Trophoblast cell (in vitro differentiated cells and primary cell): ENCODE measurements at places on chromosomes 4 and X.

GRCh38 chrX:86102341-86102740 lies 45.9 kb upstream of the DACH2 start:
- DNase-seq, result no peak
- no peaks in the 10 kb centered on the region for H3K27me3 ChIP-seq
- no peaks in the 10 kb centered on the region for H3K4me1 ChIP-seq
- no peak overlapping the region for H3K27ac ChIP-seq
- no peaks in the 10 kb centered on the region for H3K36me3 ChIP-seq
- no peak overlapping the region for H3K4me3 ChIP-seq

GRCh38 chrX:18707426-18708049 lies at the start of gene PPEF1:
Gene PPEF1 (plus strand): TSS chrX:18707645. CDS start chrX:18707781, 136 bp downstream.
- H3K4me3 ChIP-seq, result no peak within 1 kb of the TSS
- H3K4me1 ChIP-seq, result no peaks in the 10 kb centered on the region
- no peak within 1 kb of the TSS for H3K27ac ChIP-seq

DNA sequence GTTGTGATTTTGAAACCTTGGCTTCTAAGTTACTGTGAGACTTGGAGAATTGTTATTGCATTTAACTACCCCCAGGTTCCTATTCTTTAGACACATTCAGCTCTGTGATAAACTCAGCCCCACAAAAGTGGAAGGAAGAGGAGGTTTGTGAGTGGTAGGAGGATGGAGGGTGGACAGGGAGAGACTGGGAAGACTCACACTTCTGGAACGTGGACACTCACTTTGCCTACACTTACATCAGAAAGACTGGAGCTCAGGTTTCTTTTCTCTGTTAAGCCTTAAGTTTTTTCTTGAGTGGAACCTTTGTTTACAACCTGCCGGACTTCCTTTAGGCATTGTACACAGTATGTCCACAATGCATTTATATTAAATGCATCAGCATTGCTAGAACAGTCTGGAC lies 99.0 kb downstream of the AREG start:
- no peak overlapping the region for H3K27ac ChIP-seq
- H3K27me3 ChIP-seq, result no peaks in the 10 kb centered on the region
- H3K36me3 ChIP-seq, result no peaks in the 10 kb centered on the region
- DNase-seq, result peak; percentile 64
- H3K4me1 ChIP-seq, result no peaks in the 10 kb centered on the region

DNA sequence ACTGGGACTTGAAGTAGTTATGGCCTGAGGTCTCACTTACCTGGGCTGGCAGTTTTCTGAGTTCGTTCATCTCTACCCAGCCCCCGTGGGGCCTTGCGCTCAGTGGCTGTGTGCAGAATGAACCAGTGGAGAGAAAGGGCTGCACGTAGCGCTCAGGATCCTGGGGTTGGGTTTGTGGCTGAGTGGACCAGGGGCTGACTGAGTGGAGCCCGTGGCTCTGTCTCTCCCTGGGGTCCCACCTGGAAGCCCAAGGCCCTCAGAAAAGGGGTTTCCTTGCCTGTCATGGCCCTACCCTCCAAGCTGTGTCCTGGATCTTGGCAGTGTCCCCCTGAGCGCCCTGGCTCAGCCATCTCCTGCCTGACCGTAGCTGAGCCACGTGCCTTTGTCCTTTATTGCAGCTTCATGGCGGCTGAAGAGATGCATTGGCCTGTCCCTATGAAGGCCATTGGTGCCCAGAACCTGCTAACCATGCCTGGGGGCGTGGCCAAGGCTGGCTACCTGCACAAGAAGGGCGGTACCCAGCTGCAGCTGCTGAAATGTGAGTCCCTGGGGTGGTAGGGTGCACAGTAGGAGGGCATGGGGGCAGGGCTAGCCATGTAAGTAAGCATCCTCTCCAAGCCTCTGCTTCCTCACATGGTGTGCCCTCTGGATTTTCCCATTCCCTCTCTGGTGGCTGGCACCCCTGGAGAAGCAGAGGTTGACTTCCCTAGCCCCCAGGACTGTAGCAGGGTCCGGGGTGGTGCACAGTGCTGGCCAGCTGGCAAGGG lies 23.2 kb upstream of the ADD1 start:
- no peak overlapping the region for H3K4me3 ChIP-seq
- no peak for DNase-seq
- no peaks in the 10 kb centered on the region for H3K27me3 ChIP-seq
- H3K27ac ChIP-seq, result no peak overlapping the region

DNA sequence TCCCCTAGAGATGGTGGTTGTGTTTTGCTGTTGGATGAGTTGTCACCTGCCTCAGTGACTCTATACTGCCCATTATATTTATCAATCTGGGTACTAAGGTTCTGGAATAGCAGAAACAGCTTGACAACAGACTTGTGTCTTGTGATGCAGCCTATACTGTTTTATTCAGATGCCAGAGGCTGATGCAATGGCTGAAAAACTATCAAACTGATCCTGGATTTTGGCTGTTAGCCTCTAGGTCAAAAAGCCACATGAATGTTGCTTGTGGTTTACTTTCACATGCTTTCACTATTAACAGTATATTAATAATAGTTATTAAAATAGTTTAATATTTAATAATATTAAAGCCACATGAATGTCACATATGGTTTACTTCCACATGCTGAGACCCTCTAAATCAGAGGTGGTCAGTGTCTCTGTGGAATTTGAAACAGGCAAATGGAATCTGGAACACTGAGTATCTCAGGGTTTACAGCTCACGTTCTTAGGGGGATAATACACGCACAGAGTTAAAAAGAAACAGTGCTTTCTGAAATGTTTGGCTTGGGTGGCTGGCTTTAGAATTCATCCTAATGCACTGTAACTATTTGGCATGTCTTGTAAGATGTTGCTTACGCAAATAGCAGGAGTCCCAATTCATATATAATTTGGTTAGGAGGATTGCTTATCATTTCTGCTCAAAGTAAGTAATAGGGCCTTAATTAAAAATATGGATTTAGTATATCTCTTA lies 82.5 kb upstream of the LCORL start:
- H3K4me3 ChIP-seq, result no peak overlapping the region
- no peaks in the 10 kb centered on the region for H3K27me3 ChIP-seq
- H3K36me3 ChIP-seq, result no peaks in the 10 kb centered on the region
- no peak overlapping the region for H3K27ac ChIP-seq
- no peaks in the 10 kb centered on the region for H3K4me1 ChIP-seq

DNA sequence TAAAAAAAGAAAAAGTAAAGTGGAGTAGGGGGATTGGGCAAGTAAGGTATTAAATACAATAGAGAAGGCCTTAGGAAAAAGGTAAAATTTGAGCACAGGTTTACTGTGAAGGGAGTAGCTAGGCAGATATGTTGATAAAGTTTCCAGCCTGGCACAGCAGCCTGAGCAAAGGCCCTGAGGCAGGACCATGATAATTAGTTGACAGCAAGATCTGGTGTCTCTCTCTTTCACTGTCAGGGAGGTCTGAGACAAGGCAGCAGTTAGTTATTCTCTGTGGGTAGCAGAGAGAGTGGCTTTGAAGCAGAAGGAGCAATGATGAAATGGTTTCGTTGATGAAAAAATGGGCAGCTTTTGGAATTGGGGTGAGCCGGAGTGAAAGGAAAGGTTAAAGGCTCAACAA lies 119.5 kb downstream of the KDR start:
- H3K36me3 ChIP-seq, result no peaks in the 10 kb centered on the region
- no peak for DNase-seq
- no peak overlapping the region for H3K27ac ChIP-seq
- H3K4me1 ChIP-seq, result no peaks in the 10 kb centered on the region

GRCh38 chr4:41070516-41071281 lies 143.6 kb downstream of the APBB2 start:
- no peaks in the 10 kb centered on the region for H3K27me3 ChIP-seq
- H3K36me3 ChIP-seq, result no peaks in the 10 kb centered on the region
- peaks cover 8% of the 10 kb centered on the region for H3K4me1 ChIP-seq
- no peak for DNase-seq

DNA sequence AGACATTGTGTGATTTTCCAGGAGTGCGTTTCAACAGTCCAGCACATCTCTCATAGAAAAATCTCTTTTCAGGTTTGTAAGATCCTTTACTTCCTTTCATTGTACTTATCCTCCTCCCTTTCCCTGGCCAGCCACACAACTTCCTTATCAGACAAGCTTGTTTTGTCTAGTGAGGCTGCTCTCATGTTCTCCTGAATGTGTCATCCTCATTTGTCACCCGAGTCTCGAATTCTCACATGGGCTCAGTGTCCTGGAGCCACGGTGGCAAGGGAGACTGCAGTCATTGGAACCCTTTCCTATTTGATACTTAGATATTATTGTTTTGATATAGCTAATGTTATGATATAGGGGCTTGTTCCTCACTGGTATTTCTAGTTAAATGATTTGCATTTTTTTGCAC lies 16.9 kb downstream of the SYNPO2 start:
- H3K27ac ChIP-seq, result no peak overlapping the region
- H3K36me3 ChIP-seq, result no peaks in the 10 kb centered on the region
- H3K4me1 ChIP-seq, result no peaks in the 10 kb centered on the region

DNA sequence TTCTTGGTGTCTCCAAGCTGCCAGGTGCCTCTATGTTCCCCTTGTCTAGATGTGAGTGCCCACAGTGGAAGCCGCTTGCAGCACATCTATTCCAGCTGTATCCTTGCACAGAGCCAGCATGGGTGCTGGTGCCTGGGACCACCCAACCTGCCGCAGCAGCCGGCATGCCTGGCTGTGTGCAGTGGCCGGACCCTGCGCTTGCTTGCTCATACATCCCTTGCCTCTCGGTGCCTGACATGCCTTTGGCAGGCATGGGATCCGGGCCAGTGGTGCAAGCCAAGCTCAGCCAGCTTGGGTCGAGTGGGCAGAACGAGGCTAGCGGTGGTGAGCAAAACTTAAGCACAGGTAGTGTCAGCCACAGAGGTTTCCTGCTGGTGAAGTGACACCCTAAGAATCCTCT lies 355.1 kb downstream of the TLL1 start:
- no peaks in the 10 kb centered on the region for H3K27me3 ChIP-seq
- no peaks in the 10 kb centered on the region for H3K36me3 ChIP-seq
- H3K27ac ChIP-seq, result no peak overlapping the region

GRCh38 chrX:40102393-40103381 lies 4.9 kb upstream of the BCOR start:
- DNase-seq, result no peak
- no peak overlapping the region for H3K27ac ChIP-seq
- peaks cover 31% of the 10 kb centered on the region for H3K27me3 ChIP-seq
- H3K4me1 ChIP-seq, result peaks cover 16% of the 10 kb centered on the region

DNA sequence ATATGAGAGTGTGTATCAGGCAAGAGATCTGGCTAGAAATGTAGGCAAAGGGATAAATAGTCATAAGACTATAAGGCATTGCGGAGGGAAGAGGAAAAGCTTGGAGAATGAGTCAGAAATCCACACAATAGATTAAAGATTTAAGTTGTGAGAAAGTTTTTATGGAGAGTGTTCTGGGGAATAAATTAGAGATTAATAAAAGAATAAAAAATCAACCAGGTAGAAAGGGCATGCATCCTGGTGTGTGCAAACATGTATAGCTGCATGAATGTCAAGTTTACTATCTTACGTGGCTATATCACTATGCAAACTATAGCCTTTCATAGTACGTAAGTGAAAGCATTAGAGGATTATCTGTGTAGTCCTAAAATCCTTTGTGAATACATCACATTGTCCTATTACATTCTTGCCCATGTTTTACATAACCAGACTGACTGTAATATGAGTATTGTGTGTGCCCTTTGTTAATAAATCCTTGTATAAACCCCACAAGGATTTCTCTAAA lies 36.9 kb downstream of the SNCA start:
- H3K4me1 ChIP-seq, result no peaks in the 10 kb centered on the region
- no peaks in the 10 kb centered on the region for H3K36me3 ChIP-seq
- no peak for DNase-seq
- no peak overlapping the region for H3K4me3 ChIP-seq

DNA sequence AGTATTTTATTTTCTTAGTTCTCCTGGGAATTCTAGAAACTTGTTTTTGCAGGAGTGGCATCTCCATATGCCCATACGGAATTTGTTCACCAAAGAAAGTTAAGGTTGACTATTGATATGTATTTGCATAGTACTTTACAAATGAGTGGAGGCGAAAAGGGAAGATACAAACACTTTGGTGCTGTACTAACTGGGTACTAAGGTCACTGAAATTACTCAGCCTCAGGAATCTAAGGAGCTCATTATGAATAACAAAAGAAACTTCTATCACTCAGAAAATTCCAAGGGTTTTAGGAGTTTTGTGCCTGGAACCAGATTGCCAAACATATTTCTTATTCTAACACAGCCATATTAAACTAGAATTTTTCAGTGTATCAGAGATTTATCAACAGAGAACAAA lies 27.4 kb upstream of the TMPRSS11B start:
- no peak overlapping the region for H3K4me3 ChIP-seq
- no peaks in the 10 kb centered on the region for H3K4me1 ChIP-seq
- no peak overlapping the region for H3K27ac ChIP-seq
- no peaks in the 10 kb centered on the region for H3K36me3 ChIP-seq
- DNase-seq, result peak; percentile 33
- H3K27me3 ChIP-seq, result no peaks in the 10 kb centered on the region

- H3K27ac ChIP-seq, result no peak overlapping the region
- H3K27me3 ChIP-seq, result no peaks in the 10 kb centered on the region
- peak overlapping the region; percentile 84 for H3K4me3 ChIP-seq
- no peak for DNase-seq
- H3K36me3 ChIP-seq, result no peaks in the 10 kb centered on the region
Measured at GRCh38 chrX:149630681-149631233, 835 bp downstream of the TMEM185A start.

- H3K36me3 ChIP-seq, result no peaks in the 10 kb centered on the region
- H3K4me3 ChIP-seq, result no peak overlapping the region
- no peak for DNase-seq
- no peaks in the 10 kb centered on the region for H3K27me3 ChIP-seq
Measured at GRCh38 chrX:20789103-20789502, 522.4 kb upstream of the RPS6KA3 start.

DNA sequence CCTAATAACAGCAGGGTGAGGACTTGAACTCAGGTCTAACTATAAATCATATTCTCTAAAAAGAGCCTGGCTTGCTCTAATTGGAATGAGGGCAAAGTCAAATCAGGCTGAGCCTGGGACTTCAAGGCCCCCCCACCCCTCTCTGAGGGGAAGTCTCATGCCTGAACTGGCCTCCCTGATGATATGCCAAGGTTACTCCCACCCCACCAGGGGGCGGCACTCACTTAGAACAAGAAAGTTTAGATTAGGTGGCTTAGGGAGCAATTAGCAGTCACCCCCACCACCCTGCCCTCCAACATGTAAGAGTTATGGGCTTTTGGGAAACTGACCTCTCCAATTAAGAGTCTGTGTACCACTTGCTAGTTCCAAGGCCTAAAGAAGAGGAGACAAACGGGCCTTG lies 2.7 kb downstream of the FOXO4 start:
- peak; percentile 46 for DNase-seq
- peaks cover 19% of the 10 kb centered on the region for H3K4me1 ChIP-seq
- H3K36me3 ChIP-seq, result peaks cover 7% of the 10 kb centered on the region

- no peak overlapping the region for H3K27ac ChIP-seq
- no peak for DNase-seq
- H3K36me3 ChIP-seq, result no peaks in the 10 kb centered on the region
Measured at GRCh38 chr4:8710416-8710815, 117.9 kb downstream of the CPZ start.
